NCI-H1694 (cell line): ENCODE measurements at places on chromosomes 6 and 20.
A peak's percentile ranks its signal among the peaks of the same experiment; 100 is the strongest.

- no peak for DNase-seq
Observed at GRCh38 chr6:113211170-113211569, 646.0 kb upstream of the MARCKS start.

DNA sequence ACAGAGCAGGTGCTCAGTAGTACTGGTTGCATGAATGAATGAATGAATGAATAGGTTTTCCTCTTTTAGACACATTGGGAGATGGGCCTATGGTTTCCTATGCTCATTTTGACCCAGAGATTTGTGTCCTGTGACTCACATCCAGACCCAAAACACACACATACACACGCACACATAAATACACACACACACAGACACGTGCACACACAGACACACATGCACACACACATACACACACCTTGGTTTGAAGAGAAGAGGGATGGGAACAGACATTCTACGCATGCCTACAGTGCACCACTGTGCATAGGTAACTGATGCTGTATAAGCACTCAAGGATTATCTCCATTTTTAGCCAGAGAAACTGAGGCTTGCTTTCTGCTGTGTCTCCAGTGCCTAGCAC is 4.1 kb downstream of the JPH2 start:
- DNase-seq: no peak

- DNase-seq: no peak
Observed at GRCh38 chr6:36102853-36103252, 27.5 kb upstream of the MAPK13 start.

GRCh38 chr6:108168501-108169463 is 3.0 kb downstream of the NR2E1 start:
- DNase-seq: no peak

DNA sequence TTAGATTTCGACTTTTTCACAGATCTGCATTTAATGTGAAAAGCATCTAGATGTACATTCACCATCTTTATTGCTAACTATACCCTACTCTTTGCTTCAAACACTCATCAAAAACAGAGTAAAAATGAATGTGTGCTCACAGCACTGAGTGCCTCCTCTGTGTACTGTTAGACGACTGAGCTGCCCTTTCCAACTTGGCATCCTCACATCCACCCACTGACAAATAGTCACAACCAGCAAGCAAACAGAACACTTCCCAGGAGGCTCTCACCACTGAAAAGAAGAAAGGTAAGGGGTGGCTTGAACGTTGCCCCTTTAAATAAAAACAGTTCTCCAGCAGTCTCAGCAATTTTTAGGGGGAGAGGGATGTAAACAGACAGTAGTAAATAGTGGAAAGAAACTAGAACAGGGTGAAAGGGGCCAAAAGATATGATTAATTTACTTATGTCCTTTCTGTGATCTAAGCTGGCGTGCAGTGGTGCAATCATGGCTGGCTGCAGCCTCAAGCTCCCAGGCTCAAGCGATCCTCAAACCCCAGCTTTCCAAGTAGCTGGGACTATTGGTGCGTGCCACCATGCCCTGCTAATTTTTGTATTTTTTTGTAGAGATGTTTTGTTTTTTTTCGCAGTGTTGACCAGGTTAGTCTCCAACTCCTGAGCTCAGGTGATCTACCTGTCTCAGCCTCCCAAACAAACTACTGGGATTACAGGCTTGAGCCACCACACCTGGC is 48.7 kb downstream of the IPCEF1 start:
- no peak for DNase-seq

DNA sequence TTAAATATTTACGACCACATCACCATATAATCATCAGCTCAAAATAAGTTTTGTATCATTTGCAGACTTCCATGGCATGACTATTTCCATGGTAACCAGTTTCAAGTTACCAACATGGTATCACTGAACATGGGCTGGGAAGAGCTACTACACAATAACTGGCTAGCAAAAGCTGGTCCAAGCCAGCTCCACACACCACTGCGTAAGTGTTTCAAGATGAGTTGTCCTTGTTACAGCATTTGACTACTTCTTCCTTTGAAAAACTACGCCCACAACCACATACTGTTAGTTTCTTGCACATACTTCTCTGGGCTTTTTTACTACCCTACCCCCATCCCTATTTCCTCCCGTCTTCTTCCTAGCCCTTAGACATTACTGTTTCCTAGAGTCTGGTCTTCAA is 8.5 kb downstream of the CD164 start:
- DNase-seq: no peak

GRCh38 chr20:5557123-5557522 is 193.1 kb upstream of the SHLD1 start:
- peak; percentile 6 for DNase-seq

- DNase-seq: no peak
Observed at GRCh38 chr6:126781582-126781981, 336.9 kb upstream of the RSPO3 start.

DNA sequence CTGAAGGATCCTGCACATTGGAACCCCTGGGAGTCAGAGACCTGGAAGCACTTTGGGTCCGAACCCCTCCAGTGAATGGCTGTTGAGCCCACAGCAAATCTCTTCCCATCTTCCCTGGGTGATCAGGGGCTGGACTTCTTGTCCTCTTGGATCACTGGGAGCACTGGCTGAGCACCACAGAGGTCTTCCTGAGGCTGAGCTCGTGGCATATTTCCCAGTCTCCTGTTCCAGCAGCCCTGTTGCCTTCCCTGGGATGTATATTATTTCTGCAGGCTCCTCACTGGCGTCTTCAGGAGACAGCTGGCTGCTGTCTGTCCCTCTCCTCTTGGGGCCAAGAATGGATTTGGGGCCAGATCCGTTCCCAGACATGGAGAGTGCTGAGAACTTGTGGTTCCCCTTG is 43.4 kb downstream of the PTK7 start:
- no peak for DNase-seq

DNA sequence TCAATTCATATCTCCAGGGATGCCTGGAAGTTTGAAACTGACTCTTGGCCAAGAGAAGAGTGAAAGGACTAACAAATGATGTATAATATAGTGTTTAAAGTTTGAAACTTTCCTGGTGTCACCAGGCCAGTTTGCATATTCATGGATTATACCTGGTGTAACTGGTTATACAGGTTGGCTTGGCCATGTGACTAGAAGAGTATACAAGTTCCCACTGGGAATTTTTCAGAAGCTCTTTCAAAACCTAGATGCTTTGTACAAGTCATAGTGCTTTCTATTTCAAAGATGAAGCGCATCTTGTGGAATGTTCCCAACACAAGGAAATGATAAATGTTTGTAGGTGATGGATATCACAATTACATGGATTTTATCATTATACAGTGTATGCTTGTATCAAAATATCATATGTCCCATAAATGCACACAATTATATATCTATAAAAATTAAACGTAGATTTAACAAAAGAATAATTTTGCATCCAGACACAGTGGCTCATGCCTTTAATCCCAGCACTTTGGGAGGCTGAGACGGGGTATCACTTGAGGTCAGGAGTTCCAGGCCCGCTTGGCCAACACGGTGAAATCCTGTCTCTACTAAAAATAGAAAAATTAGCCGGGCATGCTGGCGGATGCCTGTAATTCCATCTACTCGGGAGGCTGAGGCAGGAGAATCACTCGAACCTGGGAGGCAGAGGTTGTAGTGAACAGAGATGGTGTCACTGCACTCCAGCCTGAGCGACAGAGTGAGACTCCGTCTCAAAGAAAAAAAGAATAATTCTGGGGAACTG is 1420.2 kb downstream of the GRIK2 start:
- DNase-seq: no peak

DNA sequence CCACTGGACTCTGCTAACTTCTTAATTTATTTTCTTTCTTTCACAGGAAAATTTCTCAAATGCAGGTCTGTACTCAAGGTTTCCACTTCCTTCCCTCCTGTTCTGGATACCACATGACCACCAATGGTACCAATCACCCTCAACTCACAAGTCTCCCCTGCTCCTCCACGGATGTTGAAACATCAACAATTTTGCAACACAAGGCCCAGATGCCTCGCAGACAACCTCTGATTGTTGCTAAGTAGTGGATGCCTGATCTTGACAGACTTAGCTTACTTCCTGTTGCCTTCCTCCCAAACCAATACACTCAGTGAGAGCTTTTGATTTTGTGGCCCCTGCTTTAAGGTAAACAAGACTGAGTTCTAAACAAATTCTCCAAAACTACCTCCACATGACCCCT is 146.6 kb downstream of the FRK start:
- no peak for DNase-seq

DNA sequence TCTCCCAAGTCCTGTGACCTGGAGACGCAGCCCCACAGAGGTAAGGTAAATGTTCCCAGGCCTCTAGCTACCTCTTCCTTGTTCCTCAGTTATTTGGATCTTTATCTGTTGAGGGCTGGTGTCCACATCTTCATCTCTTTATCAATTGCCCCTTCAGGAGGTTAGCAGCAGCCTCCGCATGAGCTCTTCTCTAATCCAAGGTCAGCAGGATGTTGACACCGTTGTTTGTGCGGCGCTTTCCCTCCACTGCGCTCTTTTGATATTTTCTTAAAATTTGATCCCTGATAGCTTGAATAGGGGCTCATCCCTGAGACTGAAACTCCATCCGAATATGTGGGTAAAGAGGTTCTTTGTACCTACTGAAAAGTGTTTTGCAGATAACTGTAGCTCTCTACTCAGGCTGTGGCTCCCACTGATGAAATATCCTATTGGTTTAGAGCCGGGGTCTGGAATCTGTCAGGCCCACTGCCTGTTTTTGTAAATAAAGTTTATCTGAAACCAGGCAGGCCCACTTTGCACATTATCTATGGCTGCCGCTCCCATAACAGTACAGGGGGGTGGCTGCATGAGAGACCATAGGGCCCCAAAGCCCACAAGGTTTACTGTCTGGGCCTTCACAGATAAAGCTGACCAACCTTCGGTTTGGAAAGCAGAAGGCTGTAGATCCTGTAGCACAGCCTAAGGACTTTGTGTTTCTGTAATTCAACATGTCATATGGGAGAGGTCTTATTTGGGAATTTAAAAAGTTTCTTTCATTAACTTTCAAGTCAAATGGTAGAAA is 362.6 kb downstream of the QKI start:
- no peak for DNase-seq

DNA sequence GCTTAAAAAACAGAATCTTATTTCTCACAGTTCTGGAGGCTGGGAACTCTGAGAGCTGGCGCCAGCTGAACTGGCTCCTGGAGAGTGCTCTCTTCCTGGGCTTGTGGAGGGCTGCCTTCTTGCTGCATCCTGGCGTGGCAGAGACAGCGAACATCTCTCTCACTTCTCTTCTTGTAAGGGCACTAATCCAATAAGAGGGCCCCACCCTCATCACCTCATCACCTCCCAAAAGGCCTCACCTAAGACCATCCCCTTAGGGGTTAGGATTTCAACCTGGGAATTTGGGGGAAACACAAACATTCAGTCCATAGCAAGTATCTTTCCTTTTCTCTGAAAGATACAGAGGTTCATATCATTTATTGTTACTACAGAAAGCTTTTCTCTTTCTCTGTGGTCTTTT is 23.9 kb downstream of the PNLDC1 start:
- no peak for DNase-seq

- no peak for DNase-seq
Observed at GRCh38 chr20:33299111-33299603, 16.1 kb downstream of the BPIFB1 start.

GRCh38 chr20:20225325-20226043 is 142.4 kb upstream of the INSM1 start:
- no peak for DNase-seq

GRCh38 chr20:5003626-5004025 is 2.3 kb upstream of the SLC23A2 start:
- no peak for DNase-seq
